Umbilical cord (tissue), 2 donors: ENCODE measurements at places on chromosomes 12 and 14.

DNA sequence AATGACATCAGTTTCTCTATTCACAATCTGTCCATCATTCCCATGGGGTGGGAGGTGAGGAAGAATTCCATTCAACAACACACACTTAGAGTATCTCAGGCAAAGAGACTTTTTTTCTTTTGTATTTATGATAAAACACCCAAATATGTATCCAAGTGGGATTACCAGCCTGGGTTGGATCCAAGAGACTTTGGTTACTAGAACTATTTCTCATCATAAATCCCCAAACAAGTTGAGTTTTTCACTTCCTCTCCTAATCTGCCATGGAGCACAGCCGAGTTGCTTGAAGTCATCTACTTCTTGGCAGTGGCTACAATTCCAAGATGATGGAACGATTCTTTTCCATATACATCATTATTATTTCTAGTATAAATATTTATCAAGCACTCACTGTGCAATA lies 209.2 kb upstream of the HMGA2 start:
- DNase-seq: peak; percentile 87

GRCh38 chr14:98963610-98964009 lies 308.4 kb downstream of the BCL11B start:
- no peak for DNase-seq

GRCh38 chr12:5022465-5023061 lies 21.1 kb upstream of the KCNA5 start:
- DNase-seq: peak; percentile 48

- DNase-seq: no peak
Measured at GRCh38 chr14:22438742-22439141, 150.3 kb downstream of the DAD1 start.

DNA sequence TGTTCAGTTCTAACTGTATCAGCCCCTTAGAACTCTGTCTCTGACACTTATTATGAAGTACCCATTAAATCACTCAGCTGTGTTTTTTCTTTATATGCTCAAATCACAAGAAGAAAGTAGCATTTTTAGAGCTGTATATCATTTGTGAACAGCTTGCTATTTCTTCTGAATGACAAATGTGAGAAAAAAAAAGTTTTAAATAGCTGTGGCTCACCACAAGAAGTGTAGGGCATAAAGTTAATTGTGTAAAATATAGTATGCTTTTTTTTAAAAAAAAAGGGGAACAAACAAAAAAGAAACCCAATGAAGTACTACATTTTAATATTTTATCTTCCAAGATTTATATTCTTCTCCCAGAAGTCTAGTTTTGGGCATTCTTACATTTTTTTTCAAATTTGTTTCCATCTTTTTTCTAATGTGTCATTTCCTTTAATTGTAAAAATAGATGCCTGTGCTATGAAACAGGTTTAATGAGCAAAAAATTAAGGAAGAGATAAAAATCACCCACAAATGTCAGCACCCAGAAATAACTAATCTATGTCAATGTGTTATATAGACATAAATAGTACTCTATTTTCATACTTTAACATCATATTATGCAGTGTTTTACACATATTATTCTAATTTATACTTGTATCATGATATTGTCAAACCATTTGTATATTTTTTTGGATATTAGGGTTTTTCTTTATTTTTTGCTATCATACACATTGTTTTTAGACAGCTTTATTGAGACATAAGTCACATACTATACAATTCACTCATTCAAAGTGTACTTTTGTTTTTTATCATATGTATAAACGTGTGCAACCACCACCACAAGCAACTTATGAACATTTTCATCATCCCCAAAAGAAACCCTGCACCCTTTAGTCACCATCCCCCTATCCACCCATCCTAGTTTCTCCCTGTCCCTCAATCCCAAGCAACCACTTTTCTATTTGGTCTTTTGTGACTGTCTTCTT lies 22.4 kb upstream of the LRRK2 start:
- no peak for DNase-seq

- DNase-seq: peak; percentile 60
Measured at GRCh38 chr12:52870361-52871290, 21.8 kb upstream of the KRT78 start.

GRCh38 chr12:109115758-109116610 lies at the start of gene ACACB:
ACACB (plus strand) TSS chr12:109116587; CDS start chr12:109139406, 22,819 bp downstream.
- DNase-seq: no peak

DNA sequence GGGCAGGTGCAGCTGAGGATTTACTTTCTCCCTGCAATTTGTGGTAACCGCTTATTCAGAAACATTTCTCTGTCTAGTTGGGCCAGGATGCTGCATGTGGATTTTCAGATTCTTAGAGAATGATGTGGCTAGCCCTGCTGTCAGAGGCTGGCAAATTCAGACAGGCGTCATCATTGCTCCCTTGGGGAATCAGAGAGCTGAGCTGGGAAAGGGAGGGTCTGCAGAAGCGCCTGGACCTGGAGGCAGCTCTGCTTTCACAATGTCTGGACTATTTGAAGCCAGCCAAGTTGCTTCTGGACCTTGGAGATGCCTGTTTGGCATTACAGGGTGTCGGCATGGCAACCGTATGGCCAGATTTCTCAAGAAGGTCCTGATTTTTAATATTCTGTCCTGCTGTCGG lies 3.4 kb downstream of the GALNT16 start:
- peak; percentile 77 for DNase-seq

DNA sequence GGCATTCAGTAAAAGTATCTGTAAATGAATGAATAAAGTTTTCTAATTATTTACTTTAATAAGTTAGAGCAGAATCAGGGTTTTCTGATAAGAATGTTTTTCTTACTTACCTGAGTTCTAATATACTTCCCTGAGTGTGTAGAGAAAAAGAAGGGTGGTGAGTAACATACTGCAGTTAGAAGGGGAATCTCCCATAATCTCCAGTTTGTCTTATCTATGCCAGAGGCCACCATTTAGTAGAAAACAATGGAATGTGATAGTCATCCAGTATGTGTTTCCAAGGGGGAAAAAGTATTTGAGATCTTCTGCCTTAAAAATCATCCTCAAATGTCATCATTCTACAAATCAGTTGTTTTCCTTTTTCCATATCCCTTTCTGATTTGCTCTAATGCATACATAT lies 56.5 kb upstream of the PAWR start:
- DNase-seq: no peak

GRCh38 chr12:130925666-130926015 lies 28.1 kb upstream of the ADGRD1 start:
- DNase-seq: peak; percentile 60

DNA sequence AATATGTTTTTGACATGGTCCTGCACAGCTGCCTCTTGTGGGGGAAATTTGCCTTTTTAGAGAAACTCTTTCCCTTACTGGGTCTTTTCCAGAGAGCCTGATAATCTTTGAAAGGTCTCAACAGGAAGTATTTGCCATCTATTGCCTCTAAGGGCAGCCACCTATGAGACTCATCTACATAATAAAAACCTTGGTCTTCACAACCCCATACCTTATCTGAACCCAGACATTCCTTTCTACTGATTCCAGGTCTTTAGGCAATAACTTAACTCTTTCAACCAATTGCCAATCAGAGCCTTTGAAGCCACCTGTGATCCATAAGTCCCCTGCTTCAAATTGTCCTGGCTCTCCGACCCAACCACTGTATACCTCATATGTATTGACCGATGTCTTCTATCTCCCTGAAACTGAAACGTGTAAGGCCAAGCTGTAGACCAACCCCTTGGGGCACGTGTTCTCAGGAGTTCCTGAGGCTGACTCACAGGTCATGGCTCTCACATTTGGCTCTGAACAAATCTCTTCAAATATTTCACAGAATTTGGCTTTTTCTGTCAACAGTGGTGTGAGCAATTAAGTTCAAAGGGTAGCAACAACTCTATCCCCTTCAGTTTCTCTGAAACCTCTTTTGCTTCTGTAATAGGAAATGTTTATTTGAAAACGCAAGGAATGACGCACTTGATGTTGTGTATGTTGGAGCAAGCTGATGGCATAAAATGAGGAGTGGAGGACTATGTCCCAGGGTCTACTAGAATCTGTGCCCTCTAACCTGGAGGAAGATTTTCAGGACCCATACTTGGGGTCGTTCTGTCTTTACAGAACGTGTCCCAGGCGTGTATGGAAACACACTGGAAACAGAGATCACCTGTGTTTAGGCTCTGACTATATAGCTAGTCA lies 49.2 kb upstream of the EIF5 start:
- DNase-seq: no peak

- DNase-seq: no peak
Measured at GRCh38 chr12:132754160-132754932, 7.3 kb downstream of the ANKLE2 start.

GRCh38 chr12:1108276-1108675 lies 117.3 kb downstream of the ERC1 start:
- DNase-seq: no peak

- no peak for DNase-seq
Measured at GRCh38 chr12:54704202-54704601, 56.0 kb upstream of the DCD start.

- peak; percentile 82 for DNase-seq
Measured at GRCh38 chr12:51409846-51410245, 14.8 kb upstream of the SLC4A8 start.

DNA sequence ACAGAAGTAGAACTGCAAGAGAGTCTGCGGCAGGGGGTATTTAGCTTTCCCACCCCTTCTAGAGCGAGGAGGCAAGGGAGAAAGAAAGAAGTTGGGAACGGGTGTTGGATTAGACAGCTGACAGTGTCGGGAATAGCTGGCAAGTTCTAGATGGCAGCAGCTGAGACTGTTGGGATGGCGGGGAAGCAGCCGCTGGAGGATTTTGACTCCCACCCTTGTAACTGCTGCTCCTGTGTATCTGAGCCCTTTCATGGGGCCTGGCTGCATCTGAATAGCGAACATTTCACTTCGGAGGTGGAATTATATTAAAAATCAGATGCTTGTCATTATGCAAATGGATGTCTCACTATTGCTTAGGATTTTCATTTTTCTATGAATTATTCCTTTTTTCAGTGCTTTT lies 104.6 kb downstream of the AACS start:
- no peak for DNase-seq

- DNase-seq: peak; percentile 20
Measured at GRCh38 chr14:74488786-74489397, 4.2 kb downstream of the NPC2 start.

DNA sequence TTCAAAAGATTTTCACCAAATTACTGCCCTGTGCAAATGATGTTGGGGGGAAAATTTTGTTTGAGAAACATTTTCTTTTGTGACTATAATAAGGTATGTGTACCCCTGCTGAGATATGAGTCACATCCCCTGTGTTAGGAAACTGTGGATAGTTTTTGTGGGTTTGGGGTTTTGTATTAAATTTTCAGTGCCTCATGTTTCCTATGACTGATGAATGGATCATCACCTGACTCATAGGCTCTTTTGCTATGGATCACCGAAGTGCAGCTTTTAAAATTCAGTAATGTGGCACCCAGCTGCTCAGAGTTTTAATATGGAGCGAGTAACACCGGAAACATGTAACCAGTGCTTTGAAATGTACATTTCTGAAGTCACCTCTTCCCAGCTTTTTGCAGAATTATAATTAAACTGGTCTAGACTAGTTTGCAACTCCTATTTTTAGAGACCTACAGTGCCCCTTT lies 167.4 kb upstream of the HMGA2 start:
- no peak for DNase-seq

GRCh38 chr14:102829016-102829548 lies 51.8 kb downstream of the TRAF3 start:
- DNase-seq: peak; percentile 26

GRCh38 chr12:116931665-116932064 lies 20.9 kb downstream of the FBXW8 start:
- no peak for DNase-seq

DNA sequence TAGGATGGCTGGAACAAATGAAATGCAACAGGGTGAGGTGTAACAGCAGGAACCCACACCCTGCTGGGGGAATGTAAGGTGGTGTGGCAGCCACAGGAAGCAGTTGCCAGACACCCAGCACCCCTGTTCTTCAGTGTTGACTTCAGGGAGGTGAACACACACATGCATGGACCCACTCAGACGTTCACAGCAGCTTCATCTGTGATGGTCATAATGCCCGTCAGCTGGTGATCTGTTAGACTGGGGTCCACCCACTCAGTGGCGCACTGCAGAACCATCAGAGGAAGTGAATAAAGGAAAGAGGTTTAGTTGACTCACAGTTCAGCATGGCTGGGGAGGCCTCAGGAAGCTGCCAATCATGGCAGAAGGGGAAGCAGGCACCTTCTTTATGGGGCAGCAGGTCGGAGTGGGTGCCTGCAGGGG lies 22.7 kb upstream of the TEX22 start:
- DNase-seq: no peak

- no peak for DNase-seq
Measured at GRCh38 chr14:29054119-29054518, 287.5 kb downstream of the FOXG1 start.

DNA sequence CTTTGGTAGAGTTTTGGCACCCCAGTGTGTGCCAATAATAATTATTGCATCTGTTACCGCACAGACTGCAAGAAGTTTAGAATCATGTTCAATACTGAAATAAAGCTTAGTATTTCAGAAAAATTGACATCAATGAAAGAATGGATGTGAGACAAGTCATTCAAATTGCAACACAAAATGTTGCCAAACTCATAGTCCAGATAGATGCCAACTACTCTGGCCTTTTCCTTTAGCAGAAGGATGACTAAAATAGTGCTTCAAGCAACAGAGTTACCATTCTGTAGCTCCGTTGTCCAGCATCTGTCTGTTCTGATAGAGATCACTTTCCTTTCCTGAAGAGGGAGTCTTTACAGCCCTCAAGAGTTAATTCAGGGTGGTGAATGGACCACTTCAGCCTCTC lies 77.5 kb downstream of the LIN7A start:
- DNase-seq: no peak

- DNase-seq: no peak
Measured at GRCh38 chr12:47941871-47942613, 21.4 kb upstream of the TMEM106C start.

GRCh38 chr12:123906711-123907420 lies 65.8 kb downstream of the CCDC92 start:
- peak; percentile 82 for DNase-seq

- DNase-seq: no peak
Measured at GRCh38 chr14:76793324-76793723, 19.4 kb downstream of the ANGEL1 start.

DNA sequence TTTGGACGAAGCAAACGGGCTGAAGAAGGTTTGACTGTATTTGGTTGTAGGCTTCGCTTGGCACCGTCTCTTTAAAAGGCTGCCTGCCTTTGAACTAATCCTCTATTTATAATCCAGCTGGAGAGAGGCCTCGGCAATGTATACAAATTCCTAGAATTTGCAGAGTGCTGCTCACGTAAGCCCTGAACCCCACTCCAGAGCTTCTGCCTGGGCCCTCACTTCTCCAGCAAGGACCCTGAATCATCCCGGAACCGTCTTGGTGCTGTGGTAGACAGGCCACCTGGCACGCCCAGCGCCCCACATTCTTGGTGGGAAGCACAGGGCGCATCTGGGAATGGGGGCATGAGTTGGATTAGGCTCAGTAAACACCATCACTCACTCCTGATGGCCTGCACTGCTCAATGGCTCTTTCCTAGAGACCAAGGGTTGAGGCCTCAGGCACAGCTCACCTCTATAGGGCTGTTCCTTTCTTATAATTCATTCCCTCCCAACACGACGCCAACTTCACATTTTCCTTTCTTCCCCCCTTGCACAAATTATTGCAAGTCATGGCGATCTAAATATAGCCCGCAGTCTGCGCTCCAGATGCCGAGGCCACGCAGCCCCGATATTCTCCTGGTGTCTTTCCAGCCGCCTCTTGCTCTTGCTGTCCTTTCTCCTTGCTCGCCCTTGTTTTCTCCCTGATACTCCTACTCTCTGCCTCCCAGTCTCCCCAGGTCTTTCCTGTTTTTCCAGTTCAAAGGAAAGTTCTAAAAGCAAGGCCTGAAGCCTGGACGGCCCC lies 141.0 kb downstream of the ZFP36L1 start:
- DNase-seq: peak; percentile 87

GRCh38 chr14:22024137-22024536 lies 350.5 kb upstream of the OR4E1 start:
- peak; percentile 39 for DNase-seq
